ENCODE measurements at places on chromosomes 5 and 9.

DNA sequence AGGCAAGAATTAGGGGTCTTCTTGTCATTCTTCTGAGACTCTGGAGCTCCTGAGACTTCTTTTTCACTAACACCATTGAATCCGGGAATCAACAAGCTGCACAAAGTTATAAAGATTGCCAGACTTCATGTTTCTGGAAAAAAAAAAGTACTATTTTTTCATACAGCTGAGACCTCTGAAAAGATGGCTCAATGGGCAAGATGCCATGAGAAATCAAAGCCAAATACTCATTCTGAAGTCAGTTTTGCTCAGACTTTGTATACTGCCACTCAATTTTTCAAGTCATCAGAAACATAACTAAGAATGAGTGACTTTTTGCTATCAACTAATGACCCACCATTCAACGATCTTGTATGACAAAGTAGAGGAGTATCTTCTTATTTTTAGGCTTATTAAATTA is 512.0 kb downstream of the RAB3C start:
- DNase-seq = no peak

- DNase-seq = no peak
These were observed 561.1 kb upstream of the DAP start for GRCh38 chr5:11322133-11322532.

GRCh38 chr5:144142824-144143162 is 27.7 kb downstream of the YIPF5 start:
- no peak for DNase-seq

GRCh38 chr9:82961504-82962125 is 101.3 kb downstream of the RASEF start:
- DNase-seq = peak; percentile 12

DNA sequence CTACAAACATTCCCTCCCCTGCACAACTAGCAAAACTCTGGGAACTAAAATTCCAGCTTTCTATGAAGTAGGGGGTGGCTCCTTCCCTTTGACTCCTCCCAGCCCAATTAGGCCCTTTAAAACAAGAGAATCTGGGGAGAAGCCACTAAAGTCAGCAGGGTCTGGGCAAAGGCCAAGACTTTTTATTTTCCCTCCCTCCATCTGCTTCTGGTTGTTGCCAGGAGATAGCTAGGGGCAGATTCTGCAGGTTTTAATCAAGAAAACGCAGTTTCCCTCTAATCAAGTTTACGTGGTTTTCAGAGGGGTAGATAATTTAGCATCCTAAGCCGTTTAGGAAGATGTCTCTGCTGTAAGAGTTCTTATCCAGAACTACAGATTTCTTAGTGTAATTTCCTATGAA is 114.5 kb upstream of the CDH6 start:
- no peak for DNase-seq

- DNase-seq = no peak
These were observed 246.0 kb upstream of the KIF2A start for GRCh38 chr5:62059960-62060359.

GRCh38 chr5:123456242-123456641 is 33.0 kb upstream of the CEP120 start:
- DNase-seq = no peak

GRCh38 chr9:103649086-103649485 is 445.0 kb upstream of the SMC2 start:
- no peak for DNase-seq

DNA sequence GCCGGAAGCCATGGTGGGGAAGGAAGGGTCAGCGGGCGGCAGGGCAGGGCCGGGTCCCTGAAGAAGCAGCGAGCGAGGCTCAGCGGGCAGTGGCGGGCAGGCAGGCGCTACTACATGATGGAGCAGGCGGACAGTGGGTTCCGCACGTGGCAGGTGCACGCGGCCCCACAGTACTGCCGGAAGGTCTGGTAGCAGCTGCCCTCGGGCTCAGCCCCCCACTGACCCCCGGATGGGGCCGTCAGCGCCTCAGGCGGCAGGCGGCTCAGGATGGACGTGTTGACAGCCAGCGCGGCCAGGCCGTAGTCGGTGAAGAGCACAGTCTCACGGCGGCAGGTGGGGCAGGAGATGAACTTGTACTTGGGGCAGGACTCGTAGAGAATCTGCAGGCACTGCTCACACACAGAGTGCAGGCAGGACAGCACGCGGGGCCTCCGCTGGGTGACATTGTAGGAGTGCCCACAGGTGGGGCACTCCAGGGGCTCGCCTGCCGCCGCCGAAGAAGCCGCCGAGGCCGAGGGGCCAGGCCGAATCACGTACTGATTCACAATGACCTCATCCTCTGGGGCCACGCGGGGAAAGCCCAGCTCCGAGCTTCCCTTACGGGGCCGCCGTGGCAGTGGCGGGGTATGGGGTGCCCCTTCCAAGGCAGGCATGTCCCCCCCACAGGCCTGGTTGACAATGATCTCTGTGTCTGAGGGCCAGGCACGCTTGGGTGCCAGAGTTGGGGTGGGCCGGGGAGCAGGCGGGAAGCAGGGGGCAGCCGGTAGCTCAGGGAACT is 1.5 kb downstream of the RNF208 start:
- DNase-seq = no peak

DNA sequence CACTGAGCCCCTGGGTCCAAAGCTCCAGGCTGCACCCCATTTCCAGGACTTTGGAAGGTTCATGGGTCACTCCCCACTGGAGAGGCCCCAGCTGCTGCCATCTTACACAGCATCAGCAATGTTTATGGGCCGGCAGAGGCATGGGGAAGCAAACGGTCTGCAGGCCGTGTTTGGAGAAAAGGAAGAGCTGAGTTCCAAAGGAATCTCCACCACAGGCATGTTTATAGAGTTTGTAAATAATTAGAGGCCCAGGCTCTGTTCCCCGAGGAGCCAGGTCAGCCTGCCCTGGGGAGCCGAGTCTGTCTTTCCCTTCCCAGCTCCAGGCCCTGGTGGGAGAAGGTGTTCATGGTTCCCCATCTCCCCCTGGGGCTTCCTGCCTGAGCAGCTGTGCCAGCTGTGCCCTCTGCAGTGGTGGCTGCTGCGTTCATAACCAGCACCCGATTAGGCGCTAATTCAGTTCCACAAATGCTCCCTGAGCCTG is 64.8 kb downstream of the COL27A1 start:
- no peak for DNase-seq

GRCh38 chr5:75031366-75031765 is 21.0 kb downstream of the GCNT4 start:
- no peak for DNase-seq

- no peak for DNase-seq
These were observed 151.5 kb upstream of the NR3C1 start for GRCh38 chr5:143554918-143555477.

GRCh38 chr5:175133185-175133584 is 310.8 kb downstream of the DRD1 start:
- no peak for DNase-seq

DNA sequence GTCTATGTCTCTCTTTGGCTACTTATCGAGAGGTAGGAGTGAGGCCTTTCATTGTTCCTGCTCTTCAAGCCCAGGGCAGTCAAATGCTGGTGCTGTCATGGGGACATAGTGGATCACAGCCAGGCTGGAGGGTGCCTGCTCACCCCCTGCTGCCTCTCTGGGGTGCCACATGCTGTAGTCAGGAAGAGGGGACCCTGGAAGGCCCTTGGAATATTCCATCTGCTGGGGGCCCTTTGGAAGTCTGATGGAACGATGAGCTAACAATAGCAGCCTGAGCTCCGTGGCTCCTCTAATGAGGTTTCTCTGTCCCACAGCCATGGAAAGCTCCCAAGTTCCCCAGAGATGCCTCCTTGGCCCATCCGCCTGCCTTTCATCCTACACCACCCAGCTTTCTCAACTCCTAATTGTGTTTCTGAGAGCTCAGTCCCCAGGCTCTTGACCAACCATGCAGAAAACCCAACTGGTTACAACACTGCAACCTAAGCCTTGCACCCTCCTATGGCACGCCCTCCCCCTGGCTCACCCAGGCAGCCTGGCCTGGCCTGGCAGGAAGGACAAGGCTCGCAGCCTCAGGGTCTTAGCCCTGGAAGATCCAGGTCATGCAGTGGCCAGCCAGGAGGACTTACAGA is 91.7 kb downstream of the NRG2 start:
- no peak for DNase-seq

GRCh38 chr9:13324988-13325387 is 45.5 kb upstream of the MPDZ start:
- DNase-seq = no peak

GRCh38 chr5:77645158-77645994 is 6.9 kb upstream of the OTP start:
- DNase-seq = no peak

- DNase-seq = no peak
These were observed 32.0 kb downstream of the SPIN1 start for GRCh38 chr9:88420227-88420626.

DNA sequence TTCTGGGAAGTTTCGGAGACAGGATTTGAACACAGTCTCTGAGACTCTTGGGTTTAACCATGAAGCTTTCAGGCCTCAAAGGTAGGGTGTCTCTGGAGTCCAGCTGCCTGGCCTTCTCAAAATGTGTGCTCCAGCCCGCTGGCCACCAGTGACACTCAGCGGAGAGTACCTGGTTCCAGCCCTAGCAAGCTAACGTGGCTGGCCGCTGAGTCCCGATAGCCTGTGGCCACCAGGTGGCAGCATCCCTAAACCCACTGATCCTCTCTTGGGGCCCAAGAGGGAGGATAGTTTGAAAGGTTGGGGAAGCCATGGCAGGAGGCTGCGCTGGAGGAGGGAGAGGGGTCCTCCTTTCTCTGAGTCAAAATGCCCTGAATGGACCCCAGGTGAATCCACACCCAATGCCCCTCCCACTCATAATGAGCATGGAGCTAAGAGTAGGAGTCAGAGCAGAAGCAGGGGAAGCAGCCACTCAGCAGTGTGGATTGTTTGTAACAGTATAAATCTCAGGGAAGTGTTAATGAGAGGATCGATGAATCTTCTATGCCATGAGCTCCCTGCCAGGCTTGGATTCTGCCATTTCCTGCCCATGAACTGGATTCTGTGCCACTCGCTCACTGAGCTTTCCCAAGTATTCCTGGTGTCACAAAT is 5.4 kb upstream of the TIFAB start:
- DNase-seq = no peak

DNA sequence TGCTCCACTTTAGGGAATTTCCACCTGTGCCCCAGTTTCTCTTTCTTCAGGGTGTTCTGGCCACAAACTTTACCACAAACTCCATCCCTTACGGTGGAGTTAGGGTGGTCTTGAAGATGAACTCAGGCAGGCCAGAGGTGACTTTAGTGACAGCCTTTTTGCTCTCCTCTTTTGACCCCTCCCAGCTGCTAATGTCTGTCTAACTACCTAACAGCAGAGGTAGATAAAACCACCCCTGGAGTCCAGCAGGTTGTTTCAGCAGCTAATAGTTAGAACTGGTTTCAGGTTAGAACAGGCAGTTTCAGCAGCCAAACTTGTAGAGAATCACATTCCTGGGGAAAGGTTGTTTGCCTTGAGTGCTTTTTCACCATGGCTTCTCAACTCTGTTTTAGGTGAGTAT is 971.3 kb upstream of the CDH18 start:
- DNase-seq = no peak

- DNase-seq = no peak
These were observed 36.0 kb downstream of the SCGB3A1 start for GRCh38 chr5:180555168-180555921.

DNA sequence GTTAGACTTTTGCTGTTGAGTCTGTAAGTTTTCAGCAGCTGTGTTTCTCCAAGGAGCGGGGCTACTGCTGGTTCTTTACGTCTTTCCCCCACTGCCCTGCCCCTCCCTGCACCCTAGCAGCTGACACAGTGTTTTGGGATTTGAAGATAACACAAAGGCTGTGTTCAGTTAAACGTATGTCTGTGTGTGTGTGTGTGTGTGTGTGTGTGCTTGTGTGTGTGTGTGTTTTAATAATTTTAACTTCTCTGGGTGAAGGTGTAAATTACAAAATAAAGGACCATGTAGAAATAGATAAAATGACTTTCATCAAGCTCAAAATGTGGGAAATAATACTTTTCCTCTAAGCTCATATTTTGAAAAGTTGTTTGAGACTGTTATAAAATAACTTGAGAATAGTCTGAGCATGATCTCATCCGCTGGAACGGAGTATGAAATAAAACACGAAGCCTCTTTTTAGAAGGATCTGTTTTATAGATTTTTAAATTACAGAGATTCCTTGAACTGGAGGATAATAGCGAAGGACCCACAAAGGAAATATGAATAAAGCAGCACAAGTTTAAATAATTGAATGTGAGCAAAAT is 10.9 kb downstream of the ABL1 start:
- no peak for DNase-seq

GRCh38 chr9:107480386-107480789 is 9.2 kb downstream of the KLF4 start:
- DNase-seq = peak; percentile 68

GRCh38 chr9:75054368-75055001 is 26.4 kb upstream of the CARNMT1 start:
- peak; percentile 35 for DNase-seq

GRCh38 chr5:72266862-72267261 is 53.2 kb downstream of the MRPS27 start:
- no peak for DNase-seq

GRCh38 chr9:135023786-135024405 is 63.6 kb upstream of the OLFM1 start:
- no peak for DNase-seq

DNA sequence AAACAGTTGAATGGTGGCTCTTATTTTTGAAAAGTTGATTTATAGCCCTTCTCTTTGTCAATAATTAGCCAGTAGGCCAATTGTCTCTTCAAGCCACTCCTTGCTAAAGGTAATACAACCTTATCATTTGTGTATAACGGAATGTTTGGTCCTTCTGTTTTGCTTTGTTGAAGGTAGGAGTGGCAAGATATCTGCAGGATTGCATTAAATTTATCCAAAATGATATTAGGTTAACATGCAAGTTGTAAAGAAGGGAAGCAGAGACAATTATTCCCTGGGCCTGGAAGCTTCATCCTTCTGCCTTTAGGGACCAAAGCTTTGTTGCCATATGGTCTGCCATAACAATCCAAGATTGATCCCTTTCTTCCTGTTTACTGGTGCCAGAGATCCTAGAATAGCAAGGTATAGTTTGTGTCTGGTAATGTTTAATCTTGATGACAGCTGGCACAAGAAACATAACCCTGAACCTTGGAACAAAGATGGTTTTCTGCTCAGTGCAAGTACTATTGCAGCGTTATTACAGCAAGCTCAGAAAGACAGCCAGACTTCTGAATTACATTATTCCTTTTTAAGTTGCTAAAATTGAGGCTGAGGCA is 15.5 kb upstream of the FSD1L start:
- DNase-seq = no peak

DNA sequence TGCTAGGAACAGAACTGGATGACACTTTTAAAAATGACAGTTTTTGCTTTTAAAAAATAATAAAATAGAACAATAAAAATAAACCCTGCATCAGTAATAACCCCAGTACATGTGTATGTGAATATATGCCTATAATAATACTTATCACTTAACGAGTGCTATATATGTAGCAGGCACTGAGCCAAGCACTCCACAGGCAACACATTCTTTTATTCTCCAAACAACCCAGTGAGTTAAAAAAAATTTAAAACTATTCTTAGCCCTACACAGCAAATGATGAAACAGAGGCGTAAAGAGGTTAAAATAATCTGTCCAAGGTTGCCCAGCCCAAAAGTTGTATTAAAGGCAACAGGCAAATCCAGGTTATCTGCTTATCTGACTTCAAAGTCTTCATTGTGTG is 124.5 kb upstream of the SMIM23 start:
- DNase-seq = no peak

- DNase-seq = no peak
These were observed 86.9 kb downstream of the NUDT12 start for GRCh38 chr5:103475629-103476240.

GRCh38 chr5:116296335-116297072 is 211.7 kb downstream of the COMMD10 start:
- DNase-seq = no peak
